ENCODE measurements at places on chromosomes 7 and 10.

DNA sequence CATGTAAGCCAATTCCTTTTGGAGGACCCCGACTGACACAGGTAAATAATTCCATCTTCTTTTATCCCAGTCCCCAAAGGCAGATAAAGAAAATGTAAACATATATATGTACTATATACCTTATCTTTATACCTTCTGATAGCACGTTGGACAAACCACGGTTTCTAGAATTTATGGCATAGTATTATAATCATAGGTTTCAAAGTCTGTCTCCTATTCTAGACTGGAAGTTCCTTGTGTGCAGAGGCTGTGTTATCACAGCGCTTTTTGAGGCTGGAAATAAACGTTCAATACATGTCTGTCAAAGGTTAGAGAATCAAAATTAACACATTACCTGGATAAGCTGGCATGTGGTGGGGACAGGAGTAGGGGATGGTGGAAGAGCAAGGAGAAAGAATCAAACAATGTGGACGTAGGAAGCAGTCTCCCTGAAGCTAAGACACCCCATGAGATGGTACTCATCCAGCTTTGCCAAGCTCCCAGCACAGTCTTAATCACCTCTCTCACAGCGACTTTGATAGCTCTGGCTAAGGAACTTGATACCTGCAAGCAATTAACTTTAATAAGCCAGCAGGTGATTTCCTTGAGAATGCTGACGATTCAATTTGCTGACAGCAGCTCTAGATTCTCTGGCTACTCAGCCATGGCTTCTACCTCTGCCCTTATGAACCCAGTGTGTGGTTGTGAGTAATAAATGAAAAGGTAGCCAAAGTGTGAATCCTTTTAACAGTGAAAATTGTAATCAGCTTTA, 208.4 kb upstream of the LRRTM3 start:
- DNase-seq, result no peak

DNA sequence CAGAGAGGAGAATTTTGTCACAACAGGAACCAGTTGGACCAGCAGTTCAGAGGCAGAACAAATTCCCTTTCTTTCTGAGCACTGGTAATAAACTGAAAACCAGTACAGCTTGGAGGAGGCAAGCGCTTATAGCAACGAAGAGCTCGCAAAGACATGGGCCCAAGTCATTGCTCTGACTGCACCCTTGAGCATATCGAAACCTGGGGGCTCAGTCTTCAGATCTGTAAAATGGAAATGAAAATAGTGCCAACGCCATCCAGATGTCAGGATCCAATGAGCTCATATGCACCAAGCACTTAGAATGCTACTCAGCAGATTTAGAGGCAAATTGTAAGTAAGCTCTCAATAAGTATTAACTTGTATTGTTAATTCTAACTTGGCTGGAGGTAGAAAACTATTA, 14.4 kb upstream of the CALU start:
- DNase-seq, result no peak

- no peak for DNase-seq
Observed at GRCh38 chr10:89279421-89279869, 22.4 kb upstream of the IFIT2 start.

DNA sequence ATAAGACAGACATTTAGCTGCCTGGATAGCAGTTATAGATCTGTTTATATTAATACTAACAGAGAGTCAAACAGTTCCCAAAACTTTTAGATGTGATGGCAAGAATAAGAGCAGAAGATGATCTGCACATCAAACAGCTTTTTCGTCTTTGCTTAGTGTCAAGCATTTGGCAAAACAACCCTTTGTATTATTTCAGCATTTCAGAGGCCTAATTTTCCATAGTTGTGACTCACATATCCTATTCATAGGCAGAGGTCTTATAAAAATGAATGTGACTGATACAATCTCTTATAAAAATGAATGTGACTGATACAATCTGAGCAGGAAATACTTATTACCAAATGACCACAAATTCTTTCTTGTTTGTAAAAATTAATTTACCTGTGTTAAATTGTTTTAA, 71.2 kb downstream of the LRRTM3 start:
- DNase-seq, result no peak

- no peak for DNase-seq
Observed at GRCh38 chr7:15795393-15795792, 108.9 kb upstream of the MEOX2 start.

DNA sequence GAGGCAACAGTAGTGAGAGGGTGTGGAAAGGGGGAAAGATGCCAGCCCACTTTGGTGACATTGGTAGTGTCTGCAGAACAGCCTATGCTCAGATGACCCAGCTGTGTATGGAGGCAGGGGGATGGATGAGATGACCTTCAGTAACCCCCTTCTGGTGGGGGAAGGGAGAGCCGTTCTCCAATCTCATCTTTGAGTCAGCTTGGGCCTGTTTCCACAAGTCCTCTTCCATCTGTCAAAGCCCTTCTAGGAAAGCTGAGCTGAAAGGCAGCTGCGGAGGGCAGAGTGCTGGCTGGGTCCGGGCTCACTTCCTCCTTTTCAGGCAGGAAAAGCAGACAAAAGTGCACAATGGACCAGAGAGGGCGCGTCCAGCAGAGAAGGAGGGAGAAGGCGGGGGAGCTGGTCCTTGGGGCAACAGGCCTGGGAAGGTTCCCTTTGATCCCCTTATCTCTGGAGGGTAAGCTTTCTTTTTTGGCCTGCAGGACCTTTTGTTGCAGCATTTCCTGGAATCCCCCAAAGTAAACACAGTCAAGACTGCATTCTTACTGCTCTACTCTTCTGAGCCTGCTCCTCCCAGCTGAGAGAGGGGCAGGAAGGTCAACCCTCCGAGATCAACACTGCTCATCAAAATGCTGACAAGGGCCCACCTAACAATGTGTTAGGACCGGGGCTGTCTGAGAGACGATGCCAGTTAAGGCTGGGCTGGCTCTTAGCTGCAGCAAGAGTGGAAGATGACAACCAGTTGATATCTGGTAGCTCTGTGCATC, 1.2 kb upstream of the LRMDA start:
- DNase-seq, result no peak

- DNase-seq, result no peak
Observed at GRCh38 chr10:13462551-13462950, 66.3 kb downstream of the BEND7 start.

DNA sequence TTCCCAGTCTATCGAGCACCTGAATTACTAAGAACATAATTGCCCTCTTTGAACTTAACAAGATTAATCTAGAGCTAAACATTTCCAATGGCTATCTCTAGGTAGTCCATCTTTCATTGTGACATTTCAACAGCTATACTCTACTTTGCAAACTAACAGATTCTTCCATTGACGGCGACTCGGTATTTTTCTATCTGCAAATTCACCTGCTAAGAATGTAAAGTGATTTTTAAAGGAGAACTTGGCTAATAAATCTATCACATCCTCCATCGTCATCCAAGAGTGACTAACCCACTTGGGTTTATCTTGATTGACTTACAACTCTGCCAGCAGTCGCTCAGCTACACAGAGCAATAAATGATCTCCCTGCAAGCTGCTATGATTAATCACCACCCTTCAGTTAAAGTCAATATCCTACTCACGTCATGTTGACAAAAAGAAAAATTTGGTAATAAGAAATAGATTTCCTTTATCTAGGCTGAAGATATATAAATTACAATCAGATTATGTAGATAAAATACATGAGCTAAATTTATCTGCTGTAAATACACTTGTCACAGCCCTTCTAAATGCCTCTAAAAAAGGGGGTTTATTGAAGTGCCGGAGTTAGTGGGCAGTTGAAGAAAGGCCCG, 99.5 kb downstream of the SFMBT2 start:
- DNase-seq, result no peak

DNA sequence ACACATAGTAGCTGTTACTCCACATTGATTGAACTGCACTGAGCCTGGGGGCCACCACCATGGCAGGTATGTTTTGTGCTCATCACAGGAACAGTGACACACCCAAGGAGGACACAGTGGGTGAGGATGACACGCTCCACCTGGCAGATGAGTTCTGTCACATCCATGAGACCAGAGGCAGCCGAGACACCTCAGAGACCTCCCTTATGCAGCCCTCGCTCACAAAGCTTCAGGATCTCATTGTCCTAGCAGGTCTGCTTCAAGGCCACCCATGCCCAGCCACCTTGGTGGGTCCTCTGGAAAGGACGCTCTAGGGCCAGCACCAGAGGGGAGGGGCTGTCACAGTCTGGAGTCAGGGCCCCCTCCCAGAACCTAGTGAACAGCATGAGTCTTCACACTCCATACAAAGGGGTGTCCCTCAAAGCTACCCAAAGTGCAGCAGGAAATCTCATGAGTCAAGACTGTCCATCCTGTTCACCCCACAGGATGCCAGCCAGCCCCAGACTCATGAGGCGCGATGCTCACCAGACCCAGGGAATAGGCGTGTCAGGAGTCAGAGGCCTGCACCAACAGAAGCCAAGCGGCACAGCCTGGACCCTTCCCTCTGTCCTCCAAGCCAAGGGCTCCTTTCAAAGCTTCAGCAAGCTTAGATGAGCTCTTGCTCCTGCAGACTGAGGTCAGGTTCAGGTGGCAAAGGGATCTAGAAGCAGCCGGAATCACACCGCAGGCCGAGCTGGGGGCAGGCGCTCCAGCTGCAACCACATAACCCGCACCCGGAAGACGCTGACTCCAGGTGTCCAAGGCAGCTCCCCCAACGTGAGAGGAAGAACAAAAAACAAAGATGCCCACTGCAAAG, 9.6 kb downstream of the FAM53B start:
- no peak for DNase-seq

GRCh38 chr10:127207081-127207480, 10.7 kb upstream of the INSYN2A start:
- no peak for DNase-seq

GRCh38 chr7:26467541-26467940, 175.9 kb downstream of the SNX10 start:
- no peak for DNase-seq

GRCh38 chr7:113562242-113562641, 356.6 kb downstream of the PPP1R3A start:
- DNase-seq, result no peak

GRCh38 chr10:59342000-59342399, 20.3 kb downstream of the FAM13C start:
- DNase-seq, result no peak

- DNase-seq, result no peak
Observed at GRCh38 chr10:132407243-132407746, 10.3 kb downstream of the PWWP2B start.

All from CD4-positive, alpha-beta T cell treated with Interleukin-12 subunit alpha and Interleukin-12 subunit beta, for 1 hour (primary cell).